ENCODE measurements at places on chromosomes 11 and 22.
A peak's percentile ranks its signal among the peaks of the same experiment; 100 is the strongest.

- H3K4me1 ChIP-seq: no peaks in the 10 kb centered on the region
- no peak for DNase-seq
- H3K27ac ChIP-seq: no peak overlapping the region
- H3K4me3 ChIP-seq: no peak overlapping the region
Observed at GRCh38 chr11:40716344-40717130, 742.9 kb downstream of the LRRC4C start.

DNA sequence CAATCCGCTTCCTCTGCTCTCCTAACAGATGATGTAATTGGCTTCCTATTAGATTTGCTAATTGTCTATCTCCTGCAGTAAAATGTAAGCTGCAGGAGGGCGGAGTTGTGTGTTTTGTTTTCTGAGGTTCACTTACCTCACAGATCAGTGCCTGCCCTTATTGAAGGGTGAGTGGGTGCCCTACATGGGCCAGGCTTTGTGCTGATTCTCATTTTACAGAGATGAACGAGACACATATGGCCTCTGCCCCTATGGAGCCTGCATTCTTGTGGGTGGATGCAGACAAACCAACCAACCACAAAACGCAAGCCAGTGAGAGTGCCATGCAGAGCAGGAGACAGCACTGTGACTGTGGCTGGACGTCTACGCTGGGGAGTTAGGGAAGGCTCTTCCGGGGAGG is 9.9 kb downstream of the TESMIN start:
- H3K4me1 ChIP-seq: no peaks in the 10 kb centered on the region
- no peak overlapping the region for H3K27ac ChIP-seq
- no peak for DNase-seq
- H3K27me3 ChIP-seq: no peaks in the 10 kb centered on the region
- peaks cover 7% of the 10 kb centered on the region for H3K36me3 ChIP-seq
- H3K4me3 ChIP-seq: no peak overlapping the region

DNA sequence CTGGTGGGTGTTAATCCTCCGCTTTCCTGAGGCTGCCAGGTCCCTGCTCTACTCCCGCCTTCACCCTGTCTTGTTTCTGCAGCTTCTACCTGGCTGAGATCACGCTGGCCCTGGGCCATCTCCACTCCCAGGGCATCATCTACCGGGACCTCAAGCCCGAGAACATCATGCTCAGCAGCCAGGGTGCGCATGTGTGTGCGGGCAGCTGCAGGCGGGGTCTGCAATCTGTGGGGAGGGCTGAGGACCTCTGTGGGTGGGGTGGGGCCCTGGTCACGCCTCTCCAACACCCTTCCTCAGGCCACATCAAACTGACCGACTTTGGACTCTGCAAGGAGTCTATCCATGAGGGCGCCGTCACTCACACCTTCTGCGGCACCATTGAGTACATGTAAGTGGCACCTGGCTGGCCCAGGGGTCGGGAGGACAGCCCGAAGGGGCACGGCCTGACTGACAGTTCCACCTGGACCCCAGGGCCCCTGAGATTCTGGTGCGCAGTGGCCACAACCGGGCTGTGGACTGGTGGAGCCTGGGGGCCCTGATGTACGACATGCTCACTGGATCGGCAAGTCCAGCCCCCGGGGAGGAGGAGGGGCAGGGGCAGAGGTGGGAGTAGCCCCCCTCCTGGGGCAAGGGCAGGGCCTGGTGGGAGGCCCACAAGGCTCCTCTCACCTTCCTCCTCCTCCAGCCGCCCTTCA is 4.5 kb downstream of the RPS6KB2 start:
- H3K36me3 ChIP-seq: peaks cover 59% of the 10 kb centered on the region
- H3K4me3 ChIP-seq: no peak overlapping the region
- no peak for DNase-seq
- H3K4me1 ChIP-seq: peaks cover 10% of the 10 kb centered on the region
- H3K27me3 ChIP-seq: no peaks in the 10 kb centered on the region

GRCh38 chr11:110505528-110506284 is 76.0 kb downstream of the FDX1 start:
- H3K27ac ChIP-seq: no peak overlapping the region
- no peak for DNase-seq
- H3K36me3 ChIP-seq: no peaks in the 10 kb centered on the region
- H3K27me3 ChIP-seq: no peaks in the 10 kb centered on the region

GRCh38 chr22:39765046-39765445 is 128.5 kb downstream of the ENTHD1 start:
- no peak overlapping the region for H3K27ac ChIP-seq
- no peaks in the 10 kb centered on the region for H3K27me3 ChIP-seq
- no peaks in the 10 kb centered on the region for H3K36me3 ChIP-seq
- H3K4me1 ChIP-seq: no peaks in the 10 kb centered on the region
- H3K4me3 ChIP-seq: no peak overlapping the region

DNA sequence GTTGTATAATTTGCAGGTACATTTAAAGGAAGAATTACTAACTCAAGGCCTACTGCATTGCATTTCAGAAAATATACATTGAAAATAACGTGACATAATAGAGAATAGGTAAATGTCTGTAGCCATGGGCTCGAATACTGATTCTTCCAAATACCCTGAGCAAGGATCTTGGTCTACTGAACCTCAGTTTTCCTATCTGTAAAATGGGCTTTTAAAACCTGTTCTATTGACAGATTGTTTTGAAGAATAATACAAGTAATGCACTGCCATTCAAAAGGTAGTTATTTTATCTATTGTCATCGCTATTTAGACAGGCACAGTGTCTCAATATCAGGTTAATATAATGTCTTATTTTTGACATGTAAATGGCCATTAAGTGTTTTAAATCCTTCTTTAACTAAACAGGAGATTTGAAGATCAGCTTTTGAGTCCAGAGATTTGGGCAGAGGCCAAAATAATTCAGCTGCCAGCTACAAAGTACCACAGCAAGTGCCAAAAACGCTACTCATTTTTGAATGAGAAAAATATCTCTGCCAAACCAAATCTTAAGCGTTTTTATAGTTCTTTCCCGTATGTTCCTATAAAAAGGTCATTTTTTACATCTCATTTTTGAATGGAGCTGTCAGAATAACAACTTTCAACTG is 56.7 kb downstream of the CTSC start:
- H3K27ac ChIP-seq: no peak overlapping the region
- H3K27me3 ChIP-seq: no peaks in the 10 kb centered on the region
- H3K4me3 ChIP-seq: no peak overlapping the region
- H3K4me1 ChIP-seq: no peaks in the 10 kb centered on the region
- no peak for DNase-seq

DNA sequence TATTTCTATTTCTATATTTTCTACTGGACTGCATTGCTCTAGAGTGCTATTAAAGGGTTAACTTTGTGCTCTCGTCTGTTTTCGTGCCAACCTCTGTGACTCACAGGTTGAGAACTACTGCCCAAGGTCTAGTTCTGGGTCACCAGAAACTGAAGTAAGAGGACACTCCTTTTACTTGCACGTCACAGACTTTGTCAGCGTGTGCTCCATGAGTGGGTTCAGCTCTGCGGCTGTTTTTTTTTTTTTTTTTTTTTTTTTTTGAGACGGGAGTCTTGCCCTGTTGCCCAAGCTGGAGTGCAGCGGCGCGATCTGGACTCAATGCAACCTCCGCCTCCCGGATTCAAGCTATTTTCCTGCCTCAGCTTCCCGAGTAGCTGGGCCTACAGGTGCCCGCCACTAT is 49.8 kb downstream of the CLMP start:
- no peaks in the 10 kb centered on the region for H3K27me3 ChIP-seq
- H3K4me3 ChIP-seq: peak overlapping the region; percentile 28
- H3K4me1 ChIP-seq: peaks cover 6% of the 10 kb centered on the region
- H3K27ac ChIP-seq: peak overlapping the region; percentile 66
- peak; percentile 54 for DNase-seq

DNA sequence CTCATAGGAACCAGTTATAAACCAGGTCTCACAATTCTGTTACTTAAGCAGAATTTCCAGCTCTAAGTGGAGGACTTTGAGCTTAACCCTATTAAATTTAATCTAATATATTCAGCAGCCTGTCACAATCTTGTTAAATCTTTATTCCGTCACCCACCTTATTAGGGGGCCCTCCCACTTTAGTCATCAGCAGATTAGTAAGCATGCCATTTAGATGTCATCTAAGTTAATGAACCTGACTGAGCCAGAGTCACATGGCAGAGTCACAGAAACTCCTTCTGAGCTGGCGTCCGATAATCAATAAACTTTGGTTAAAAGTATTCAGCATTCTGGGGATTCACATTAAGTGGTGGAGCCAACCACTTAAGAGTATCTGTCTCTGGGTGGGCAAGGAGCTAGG is 35.1 kb downstream of the TTC12 start:
- peaks cover 4% of the 10 kb centered on the region for H3K4me1 ChIP-seq
- no peak for DNase-seq
- H3K4me3 ChIP-seq: no peak overlapping the region
- H3K27ac ChIP-seq: no peak overlapping the region
- no peaks in the 10 kb centered on the region for H3K27me3 ChIP-seq

DNA sequence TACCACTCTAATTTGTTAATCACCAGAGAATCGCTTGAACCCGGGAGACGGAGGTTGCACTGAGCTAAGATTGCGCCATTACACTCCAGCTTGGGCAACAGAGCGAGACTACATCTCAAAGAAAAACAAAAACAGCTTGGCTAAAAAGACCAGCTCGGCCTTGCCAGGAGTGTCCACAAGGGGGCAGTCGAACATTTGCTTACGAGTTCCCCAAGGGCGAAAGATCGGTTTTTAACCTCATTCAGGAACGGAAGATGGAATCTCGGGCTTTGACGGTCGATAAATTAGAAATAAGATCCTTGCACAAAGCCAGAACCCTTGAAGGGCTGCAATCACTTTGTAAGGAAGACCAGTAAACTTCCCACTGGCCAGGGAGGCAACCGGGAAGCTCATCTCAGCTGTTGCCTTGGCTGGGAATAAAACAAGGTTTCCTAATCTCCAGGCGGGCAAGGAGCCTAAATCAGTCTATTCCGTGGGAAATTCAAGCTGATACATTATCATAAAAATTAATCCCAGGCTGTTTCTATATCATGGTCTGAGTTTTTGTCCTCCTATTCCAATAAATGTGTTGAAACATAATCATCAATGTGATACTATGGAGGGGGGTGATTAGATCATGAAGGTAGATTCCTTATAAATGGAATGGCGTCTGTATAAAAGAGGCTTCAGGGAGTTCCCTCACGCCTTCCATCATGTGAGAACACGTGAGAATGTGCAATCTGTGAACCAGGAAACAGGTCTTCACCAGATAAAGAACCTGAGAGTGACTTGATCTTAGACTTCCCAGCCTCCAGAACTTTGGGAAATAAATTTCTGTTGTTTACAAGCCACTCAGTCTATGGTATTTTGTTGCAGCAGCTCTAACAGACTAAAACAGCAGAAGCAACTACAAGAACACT is 14.9 kb upstream of the SLC29A2 start:
- no peak overlapping the region for H3K4me3 ChIP-seq
- DNase-seq: peak; percentile 68
- no peaks in the 10 kb centered on the region for H3K27me3 ChIP-seq
- H3K4me1 ChIP-seq: no peaks in the 10 kb centered on the region

DNA sequence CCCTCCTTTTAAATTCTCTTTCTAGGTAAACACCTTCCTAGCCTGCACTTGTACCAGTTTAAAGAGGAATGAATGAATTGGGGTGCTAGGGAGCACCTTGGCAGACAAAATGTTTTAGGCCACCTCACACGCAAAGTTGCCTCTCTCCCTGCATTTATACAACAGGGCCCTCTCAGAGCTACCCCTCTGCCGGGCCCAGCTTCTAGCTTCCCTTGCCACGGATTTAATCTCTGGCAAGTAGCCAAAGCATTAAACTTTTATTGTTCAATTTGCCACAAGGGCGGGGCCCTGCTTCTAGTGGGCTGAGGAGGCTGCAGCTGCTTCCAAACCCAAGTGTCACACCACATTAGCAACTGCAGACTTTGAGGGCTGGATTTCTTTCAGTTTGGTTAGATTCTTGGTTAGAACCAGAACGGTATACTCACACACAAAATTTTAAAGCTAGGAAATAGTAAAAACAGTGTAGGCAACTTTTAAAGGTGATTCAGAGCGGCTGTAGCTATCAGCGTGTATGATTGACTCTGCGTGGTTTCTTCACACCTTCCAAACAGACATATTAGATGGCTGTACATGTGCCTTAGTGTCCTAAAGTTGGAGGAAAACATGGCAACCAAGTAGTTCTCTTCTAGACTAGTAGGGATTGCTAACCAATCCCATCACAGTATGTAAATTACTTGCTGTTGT is 6.5 kb downstream of the KREMEN1 start:
- no peaks in the 10 kb centered on the region for H3K27me3 ChIP-seq
- DNase-seq: no peak
- no peak overlapping the region for H3K27ac ChIP-seq
- peaks cover 6% of the 10 kb centered on the region for H3K36me3 ChIP-seq
- no peak overlapping the region for H3K4me3 ChIP-seq

DNA sequence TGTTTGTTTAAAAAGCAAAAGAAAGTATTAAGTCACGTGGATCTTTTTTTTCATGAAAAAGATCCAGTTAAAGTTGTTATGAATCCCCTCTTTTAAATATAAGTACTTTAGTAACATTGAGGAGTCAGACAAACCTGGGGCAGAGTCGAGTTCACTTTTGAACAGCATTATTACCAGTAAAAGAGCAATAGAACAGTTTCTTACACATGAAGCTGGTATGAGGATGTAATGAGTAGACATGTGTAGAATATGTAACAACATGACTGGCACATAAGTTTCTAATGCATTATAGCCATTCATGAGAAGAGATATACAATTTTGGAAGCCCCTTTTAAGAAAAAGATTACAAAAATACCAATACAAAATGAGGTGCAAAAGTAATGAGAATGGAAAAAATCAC is 7.6 kb upstream of the MUC15 start:
- no peak overlapping the region for H3K4me3 ChIP-seq
- H3K36me3 ChIP-seq: no peaks in the 10 kb centered on the region
- no peak overlapping the region for H3K27ac ChIP-seq
- H3K27me3 ChIP-seq: no peaks in the 10 kb centered on the region
- DNase-seq: no peak

GRCh38 chr22:37379085-37379484 is 48.2 kb downstream of the ELFN2 start:
- H3K27ac ChIP-seq: no peak overlapping the region
- no peak for DNase-seq
- no peaks in the 10 kb centered on the region for H3K36me3 ChIP-seq
- peaks cover 22% of the 10 kb centered on the region for H3K27me3 ChIP-seq
- no peaks in the 10 kb centered on the region for H3K4me1 ChIP-seq

GRCh38 chr11:61617515-61617914 is 36.6 kb upstream of the SYT7 start:
- no peak overlapping the region for H3K27ac ChIP-seq
- DNase-seq: no peak
- H3K36me3 ChIP-seq: no peaks in the 10 kb centered on the region

- H3K27ac ChIP-seq: no peak overlapping the region
- H3K36me3 ChIP-seq: no peaks in the 10 kb centered on the region
- peaks cover 8% of the 10 kb centered on the region for H3K4me1 ChIP-seq
- no peak for DNase-seq
- H3K4me3 ChIP-seq: no peak overlapping the region
Observed at GRCh38 chr11:46330563-46331281, 16.5 kb upstream of the DGKZ start.

- H3K36me3 ChIP-seq: peaks cover 15% of the 10 kb centered on the region
- peak overlapping the region; percentile 83 for H3K4me3 ChIP-seq
- H3K27me3 ChIP-seq: peaks cover 2% of the 10 kb centered on the region
- DNase-seq: no peak
- no peaks in the 10 kb centered on the region for H3K4me1 ChIP-seq
Observed at GRCh38 chr11:107457205-107457557, 444 bp downstream of the CWF19L2 start.
